Stimulated activated CD8-positive, alpha-beta memory T cell treated with anti-CD3 and anti-CD28 coated beads, Interleukin-4, amount 100 ng/mL, for 4 hours (primary cell): ENCODE measurements at places on chromosomes 1 and 21.

DNA sequence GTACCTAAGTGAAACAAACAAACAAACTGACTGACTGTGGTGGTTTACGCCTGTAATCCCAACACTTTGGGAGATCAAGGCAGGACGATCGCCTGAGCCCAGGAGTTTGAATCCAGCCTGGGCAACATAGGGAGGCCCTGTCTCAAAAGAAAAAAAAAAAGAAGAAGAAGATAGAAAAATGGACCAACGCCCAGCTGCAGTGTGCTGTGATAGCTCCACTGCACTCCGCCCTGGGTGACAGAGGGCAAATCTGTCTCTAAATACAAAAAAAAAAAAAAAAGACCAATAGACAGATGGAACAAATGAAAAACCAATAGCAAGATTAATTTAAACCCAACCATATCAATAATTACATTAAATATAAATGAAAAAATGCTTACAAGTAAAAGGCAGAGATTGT lies 13.9 kb downstream of the AKR7A3 start:
- DNase-seq, result no peak

- no peak for DNase-seq
These were observed 143.8 kb downstream of the TNFSF18 start for GRCh38 chr1:172906778-172907592.

DNA sequence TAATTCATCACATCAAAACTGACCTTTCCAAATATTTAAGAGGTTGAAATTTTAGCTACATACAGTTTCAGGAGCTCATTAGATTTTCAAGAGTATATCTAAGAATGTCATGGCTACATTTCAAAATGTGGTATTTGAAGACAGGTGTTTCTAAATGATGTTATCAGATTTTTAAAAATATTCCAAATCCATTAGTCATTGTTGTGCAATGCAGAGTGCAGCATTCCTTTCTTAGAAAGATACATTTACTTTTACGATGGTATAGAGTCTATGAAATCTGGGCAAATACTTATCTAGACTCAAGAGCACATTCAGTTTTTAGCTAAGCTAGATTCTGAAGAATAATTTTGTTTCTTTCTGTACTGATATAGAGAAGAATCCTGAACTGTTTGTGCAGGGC lies 230.3 kb downstream of the CHRM3 start:
- DNase-seq, result no peak

- DNase-seq, result no peak
These were observed 28.5 kb upstream of the CASZ1 start for GRCh38 chr1:10824821-10825540.

GRCh38 chr1:161038523-161039153 lies at the start of gene TSTD1:
TSS of gene TSTD1 (minus strand) at chr1:161038964. CDS start at chr1:161038889, 75 bp downstream.
- DNase-seq, result peak; percentile 61

DNA sequence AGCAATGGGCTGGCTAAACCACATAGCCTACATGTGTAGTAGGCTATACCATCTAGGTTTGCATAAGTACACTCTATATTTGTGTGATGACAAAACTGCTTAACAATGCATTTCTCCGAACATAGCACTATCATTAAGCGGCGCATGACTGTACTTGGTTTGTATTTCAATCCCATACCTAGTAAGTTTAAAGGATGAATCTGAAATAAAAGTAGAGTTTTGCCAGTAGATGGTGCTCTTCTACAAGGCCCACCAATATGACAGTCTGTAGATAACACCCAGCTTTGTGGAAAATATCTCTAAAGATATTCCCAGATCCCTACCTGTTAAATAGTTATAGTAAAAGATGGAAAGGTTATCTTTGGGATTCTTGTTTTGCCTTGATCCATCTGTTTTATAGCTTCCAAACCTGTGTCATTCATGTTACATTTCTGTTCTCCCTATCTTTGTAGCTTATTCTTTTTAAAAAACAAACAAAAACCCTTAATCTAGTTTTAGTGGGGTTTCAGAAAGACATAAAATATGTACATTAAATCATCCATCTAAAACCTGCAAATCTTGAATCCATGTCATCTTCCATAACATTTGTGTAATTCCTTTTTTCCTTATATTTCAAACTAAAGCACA lies 33.9 kb upstream of the ASPM start:
- DNase-seq, result no peak

GRCh38 chr1:66167267-66167666 lies 366.7 kb upstream of the SGIP1 start:
- no peak for DNase-seq

DNA sequence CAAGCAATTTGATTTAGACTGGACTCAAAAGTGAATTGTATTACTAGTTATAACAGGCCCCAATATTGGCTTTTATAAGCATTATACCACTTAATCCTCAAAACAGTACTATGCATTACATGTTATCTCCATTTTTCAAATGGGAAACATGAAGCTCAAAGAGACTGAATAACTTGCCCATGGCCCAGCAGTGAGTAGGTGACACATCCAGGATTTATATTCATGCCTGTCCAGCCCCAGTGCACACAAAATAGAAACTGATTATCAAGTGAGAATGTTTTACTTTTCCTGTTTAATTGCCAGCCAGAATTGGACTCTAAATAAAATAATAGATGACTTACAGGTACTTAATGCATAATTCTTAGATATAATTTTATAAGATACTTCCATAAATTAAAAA lies 82.9 kb downstream of the NIBAN1 start:
- no peak for DNase-seq

DNA sequence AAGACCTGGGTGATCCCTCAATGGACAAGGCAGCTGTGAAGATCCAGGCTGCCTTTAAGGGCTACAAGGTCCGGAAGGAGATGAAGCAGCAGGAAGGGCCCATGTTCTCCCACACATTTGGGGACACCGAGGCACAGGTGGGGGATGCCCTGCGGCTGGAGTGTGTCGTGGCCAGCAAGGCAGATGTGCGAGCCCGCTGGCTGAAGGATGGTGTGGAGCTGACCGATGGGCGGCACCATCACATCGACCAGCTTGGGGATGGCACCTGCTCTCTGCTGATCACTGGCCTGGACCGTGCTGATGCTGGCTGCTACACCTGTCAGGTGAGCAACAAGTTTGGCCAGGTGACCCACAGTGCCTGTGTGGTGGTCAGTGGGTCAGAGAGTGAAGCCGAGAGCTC lies 85.2 kb downstream of the TRIM11 start:
- DNase-seq, result no peak

- DNase-seq, result no peak
These were observed 253.1 kb upstream of the DUSP10 start for GRCh38 chr1:221994939-221995338.

DNA sequence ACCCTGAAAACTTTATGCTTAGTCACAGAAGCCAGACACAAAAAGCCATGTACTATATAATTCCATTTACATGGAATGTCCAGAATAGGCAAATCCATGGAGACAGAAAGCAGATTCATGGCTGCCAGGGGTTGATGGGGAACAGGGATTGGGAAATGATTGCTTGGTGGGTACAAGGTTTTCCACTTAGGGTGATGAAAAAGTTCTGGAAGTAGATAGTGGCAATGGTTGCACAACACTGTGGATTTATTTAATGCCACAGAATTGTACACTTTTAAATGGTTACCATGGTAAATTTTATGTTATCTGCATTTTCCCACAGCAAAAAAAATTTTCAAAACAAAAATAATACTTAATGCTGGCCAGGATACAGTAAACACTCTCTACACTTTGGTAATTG lies 40.6 kb downstream of the ENAH start:
- no peak for DNase-seq

DNA sequence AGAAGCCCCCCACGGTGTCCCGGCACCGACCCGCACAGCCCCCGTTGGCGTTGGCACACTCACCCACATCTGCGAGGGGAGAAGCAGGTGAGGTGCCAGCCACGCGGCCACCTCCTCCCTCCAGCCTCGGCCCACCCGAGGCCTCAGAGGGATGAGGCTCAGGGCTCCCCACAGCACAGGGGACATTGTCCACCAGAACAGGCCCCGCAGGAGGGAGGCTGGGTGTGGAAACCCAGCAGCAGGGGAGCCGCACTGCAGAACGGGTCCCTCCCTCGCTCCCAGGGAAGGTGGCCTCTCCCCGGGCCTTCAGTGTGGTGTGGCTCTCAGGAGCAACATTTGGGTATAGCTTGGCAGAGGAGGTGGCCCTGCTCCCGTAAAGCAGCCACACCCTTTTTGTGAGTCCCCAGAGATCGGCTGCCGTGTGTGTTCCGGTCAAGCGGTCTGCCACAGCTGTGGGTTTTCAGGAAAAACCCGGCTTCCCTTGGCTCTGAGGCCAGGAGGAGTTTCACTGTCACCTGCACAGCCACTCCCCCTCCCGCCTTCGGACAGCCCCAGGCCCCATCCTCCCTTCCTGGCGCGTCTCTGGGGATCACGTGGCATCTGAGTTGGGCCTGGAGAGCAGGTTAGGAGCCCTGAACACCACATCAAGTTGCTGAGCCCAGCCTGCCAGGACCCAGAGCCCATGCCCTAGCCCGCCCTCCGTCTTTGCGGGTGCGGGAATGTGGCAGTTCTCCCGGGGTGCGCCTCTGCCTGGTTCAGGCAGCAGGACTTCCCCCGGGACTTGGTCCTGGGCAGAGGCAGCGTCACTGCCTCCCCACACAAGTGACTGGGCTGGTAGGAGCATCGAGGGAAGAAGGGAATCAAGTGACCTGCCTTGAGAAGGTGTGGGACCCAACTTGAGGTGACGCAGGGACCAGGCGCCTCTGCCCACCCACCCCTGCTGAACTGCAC lies 64.0 kb downstream of the MEGF6 start:
- no peak for DNase-seq

GRCh38 chr1:165841582-165842017 lies 14.2 kb downstream of the UCK2 start:
- DNase-seq, result no peak

DNA sequence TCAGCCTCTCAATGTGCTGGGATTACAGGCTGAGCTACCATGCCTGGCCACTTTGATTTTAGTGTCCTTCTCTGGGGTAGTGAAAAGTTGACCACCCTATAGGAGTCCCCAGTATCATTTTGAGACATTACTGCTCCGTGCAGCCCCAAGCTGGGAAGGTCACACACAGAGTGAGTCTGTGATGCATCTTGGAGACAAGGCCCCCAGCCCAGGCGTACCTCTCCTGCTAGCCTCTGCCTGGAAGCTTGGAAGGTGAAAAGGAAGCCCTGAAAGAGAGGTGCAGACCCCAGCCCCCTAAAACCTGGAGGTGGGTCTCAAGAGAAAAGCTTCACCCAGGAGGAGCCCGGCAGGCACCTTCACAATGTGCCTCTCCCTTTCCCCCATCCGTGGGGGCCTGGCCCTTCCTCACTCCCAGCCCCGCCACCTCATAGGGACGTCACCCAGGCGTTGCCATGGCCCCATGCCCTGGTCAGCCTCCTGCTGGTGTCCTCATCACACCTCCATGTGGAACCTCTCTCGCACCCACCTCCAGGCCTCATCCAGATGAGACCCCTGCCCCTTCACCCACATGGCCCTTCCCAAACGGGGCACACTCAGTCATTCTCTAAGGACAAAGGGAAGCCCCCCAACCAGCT lies 5.6 kb upstream of the ARF1 start:
- no peak for DNase-seq

DNA sequence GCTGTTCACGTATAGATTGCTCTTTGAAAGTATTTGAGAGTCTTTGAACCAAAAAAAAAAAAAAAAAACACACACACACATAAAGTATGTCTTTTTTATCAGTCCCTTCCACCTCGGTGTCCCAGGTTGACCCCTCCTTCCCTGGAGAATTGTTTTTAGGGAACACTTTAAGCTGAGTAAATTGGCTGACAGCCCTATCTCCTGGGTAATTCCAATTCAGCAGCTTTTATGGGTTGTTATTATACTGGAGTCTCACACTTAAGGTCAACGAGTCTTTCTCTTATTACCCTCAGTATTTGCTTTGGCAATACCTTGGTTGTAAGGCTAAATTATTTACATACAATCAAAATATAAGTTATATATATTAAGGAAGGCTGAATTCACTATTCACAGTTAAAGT lies 69.4 kb downstream of the SLC30A10 start:
- no peak for DNase-seq

- DNase-seq, result no peak
These were observed 43.3 kb downstream of the SIPA1L2 start for GRCh38 chr1:232586679-232587078.

DNA sequence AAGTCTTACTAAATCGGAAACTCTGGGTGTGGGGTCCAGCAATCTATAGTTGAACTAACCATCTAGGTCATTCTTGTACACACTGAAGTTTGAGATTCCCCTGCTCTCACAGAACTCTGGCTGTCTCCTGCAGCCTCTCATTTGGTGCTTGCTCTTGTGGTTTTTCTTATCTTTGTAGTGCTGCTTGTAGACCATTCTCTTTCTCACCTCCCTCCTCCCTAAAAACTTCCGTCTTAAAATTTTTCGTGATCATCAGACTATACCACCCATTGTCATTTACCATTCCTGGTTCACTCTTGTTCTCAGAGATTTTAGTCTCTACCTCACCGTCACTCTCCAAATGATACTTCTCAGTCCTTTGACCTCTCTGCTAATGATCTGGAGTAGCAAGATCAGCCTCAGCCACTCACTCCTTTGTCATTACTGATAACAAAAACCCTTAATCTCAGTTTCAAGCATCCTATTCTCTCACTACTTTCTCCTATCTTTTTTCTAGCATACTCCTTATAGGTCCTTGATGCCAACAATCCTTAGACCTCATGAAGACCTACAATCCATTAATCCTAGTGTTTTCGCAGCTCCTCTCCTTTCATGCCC lies 13.0 kb upstream of the EPHX4 start:
- DNase-seq, result no peak

DNA sequence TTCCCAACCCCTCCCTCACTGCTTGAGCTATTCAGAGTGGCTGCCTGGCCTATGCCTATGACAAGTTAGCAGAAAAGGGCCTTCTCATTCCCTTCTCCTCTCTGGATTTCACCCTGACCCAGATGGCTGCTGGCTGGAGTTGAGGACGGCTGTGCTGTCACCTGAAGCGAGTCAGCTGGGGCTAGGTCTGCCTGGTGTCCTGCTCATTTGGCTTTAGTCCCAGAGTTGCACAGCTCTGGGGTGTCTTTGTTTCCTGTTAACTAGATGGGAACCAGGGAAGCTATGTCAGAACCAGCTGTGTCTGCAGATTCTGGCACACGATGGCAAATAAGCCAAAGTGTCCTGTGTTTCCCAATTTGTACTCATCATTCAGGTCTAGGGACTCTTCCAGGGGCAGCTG lies 52.9 kb downstream of the CNIH3 start:
- no peak for DNase-seq

GRCh38 chr21:35637431-35637830 lies 422.9 kb downstream of the SETD4 start:
- no peak for DNase-seq

- DNase-seq, result no peak
These were observed 95.0 kb downstream of the TEX35 start for GRCh38 chr1:178607718-178608408.

- no peak for DNase-seq
These were observed 268.6 kb upstream of the RGS18 start for GRCh38 chr1:191889623-191890003.

DNA sequence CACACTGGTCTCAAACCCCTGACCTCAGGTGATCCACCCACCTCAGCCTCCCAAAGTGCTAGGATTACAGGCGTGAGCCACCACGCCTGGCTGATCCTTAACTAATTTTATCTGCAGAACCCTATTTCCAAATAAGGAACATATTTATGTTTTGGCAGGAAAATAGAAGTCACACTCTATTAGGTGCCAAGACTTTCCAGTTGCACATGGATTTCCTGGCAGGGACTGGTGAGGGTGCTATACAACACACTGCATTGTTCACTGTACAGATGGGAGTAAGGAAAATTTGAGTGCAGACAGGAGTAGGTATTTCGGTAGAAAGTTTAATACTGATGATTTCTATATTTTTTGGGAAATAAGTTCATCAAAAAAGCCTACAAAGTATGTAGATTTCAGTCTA lies 605.3 kb upstream of the B3GALT2 start:
- no peak for DNase-seq
